Dermis blood vessel endothelial cell (primary cell): ENCODE measurements at places on chromosomes 7 and 10. TPM values are rescaled to one million over a fixed set of nuclear protein-coding genes. Genes with fewer than 3 reads are reported as not detected.

The ITIH2 gene
- total RNA-seq: not detected in 2 replicates

The NEUROG3 gene
- total RNA-seq: not detected in 2 replicates

- no peak for DNase-seq
Observed at GRCh38 chr10:125221716-125222115, 61.4 kb upstream of the CTBP2 start.

DNA sequence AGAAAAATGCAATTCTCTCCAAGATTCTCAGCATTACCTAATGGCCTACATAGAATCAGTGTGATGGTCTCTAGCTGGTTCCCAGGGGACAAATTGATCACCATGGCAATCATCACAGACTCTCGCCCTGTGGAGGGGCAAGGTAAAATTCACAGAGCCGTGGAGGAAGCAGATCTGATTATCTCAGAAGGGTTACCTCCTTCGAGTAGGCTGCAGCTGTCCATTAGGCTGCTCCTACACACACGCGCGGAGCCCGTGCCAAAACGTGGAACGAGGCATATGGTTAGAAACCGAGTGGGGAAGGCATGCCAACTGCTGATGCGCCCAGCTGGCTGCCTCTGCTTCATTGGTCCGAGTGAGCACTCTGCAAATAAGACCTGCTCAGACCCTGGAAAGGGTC lies 52.8 kb upstream of the PTER start:
- no peak for DNase-seq

The SDK1 gene
- 0.23 and 0.34 TPM in 2 replicates for total RNA-seq

The SPDYE5 gene
- not detected in 2 replicates for total RNA-seq

GRCh38 chr7:76016191-76016947 lies 22.0 kb upstream of the TMEM120A start:
- DNase-seq: no peak

DNA sequence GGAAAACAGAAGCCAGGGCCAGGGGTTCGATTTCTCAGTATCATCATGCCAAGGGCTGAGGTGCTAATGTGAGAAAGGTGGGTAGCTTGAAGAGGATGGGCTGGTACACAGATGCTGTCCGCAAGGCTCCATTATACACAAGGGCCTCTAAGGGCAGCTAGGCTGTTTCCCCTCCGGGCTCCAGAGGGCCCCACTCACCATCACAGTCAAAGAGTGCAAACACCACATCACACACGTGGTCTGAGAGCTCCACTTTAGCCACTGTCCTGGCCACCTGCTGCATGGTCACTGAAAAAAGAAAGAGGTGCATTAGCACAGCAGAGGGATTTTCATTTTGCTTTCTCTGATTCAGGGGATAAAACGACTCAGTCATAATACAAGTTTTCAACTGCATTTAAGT lies 20.9 kb upstream of the DNAJB12 start:
- DNase-seq: peak; percentile 20

- DNase-seq: no peak
Observed at GRCh38 chr7:66454600-66455225, 174.0 kb upstream of the KCTD7 start.

DNA sequence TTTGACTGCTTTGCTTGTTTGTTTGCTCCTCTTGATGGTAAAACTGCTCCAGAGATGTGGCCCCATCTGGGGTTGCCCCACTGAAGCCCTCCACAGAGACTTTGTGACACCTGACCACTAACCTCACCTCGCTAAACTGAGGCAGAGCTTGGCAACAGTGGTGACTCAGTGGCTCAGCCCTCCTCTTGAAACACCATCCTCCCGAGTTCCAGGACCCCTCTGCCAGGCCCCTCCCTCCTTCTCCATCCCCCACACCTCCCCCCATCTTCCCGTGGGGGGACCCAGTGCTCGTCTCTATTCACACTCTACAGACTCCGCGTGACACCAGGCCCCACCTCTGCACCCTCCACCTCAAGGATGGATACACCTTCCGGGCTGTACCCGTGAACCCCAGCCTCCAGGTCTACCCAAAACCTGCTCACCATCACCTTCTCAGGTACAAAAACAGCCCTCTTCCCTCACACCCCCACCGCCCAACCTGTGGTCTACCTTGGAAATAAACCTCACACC lies 19.0 kb upstream of the RET start:
- DNase-seq: no peak

DNA sequence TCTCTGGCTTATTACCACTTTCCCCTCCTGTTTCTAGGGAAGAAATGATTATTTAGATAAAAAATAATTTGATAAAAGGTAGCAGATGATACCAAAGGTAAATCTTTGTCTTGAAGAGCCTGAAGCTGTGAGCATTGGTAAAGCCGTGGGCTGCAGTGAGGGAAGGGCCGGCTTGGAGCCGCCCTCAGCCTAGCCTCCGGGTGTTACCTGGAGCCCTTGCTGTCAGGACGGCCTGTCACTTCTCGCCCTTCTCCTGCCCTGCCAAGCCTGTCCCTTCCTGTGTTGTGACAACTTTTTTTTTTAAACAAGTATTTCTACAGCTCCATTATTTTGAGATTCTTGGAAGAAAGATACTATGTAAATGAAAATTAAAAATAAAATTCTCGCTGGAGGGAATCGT lies 7.0 kb downstream of the CUX1 start:
- DNase-seq: no peak

DNA sequence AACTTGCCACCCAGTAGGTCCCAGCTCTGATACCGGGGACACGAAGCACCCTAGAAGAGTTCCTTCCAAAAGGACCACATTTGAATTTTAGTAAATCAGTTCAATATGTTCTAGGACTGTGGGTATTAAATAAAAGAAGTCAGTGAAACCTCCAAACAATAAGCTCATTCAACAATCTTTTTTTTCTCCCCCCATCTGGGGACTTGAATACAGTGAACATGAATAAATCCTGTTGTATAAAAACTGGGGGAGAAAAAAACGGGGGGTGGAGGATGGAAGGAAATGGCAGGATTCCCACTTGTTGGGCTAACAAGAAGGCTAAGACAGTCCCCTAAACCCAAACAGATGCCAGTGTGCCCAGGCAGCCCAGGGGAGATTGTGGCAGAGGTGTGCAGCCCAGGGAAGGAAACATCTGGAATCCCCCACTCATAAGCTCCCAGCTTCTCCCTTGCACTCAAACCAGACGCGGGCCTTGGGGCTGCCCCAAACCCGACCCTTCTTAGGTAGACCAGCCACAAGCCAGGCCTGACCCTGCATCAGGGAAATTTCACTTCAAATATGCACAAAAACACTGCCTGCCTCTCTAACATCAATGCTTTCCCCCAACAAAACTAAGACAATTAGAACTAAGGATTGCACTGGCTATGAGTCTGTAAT lies 8.8 kb downstream of the AFAP1L2 start:
- DNase-seq: no peak

GRCh38 chr10:43170491-43170890 lies 32.2 kb downstream of the CSGALNACT2 start:
- DNase-seq: no peak

The CCDC3 gene
- total RNA-seq: 0.28 and 1.4 TPM in 2 replicates
